ENCODE measurements at places on chromosomes 1 and 21.

- DNase-seq: no peak
These were observed 270.3 kb downstream of the SDCCAG8 start for GRCh38 chr1:243526180-243526579.

DNA sequence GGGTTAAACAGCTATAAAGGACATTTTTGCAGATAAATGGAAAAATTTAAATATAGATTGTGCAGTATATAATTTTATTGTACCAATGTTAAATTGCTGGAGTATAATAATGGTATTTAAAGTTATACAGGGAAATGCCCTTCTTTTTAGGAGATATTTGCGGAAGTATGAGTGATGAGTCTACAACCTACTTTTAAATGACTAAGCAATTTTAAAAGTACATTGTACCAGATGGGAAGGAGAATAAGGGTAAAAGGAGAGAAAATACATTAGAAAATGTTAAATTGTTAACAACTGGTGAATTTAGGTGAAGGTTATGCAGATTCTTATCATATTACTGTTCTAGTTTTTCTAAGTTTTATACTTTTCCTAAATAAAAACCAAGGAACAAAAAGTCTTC, 91.8 kb downstream of the ZZZ3 start:
- DNase-seq: no peak

DNA sequence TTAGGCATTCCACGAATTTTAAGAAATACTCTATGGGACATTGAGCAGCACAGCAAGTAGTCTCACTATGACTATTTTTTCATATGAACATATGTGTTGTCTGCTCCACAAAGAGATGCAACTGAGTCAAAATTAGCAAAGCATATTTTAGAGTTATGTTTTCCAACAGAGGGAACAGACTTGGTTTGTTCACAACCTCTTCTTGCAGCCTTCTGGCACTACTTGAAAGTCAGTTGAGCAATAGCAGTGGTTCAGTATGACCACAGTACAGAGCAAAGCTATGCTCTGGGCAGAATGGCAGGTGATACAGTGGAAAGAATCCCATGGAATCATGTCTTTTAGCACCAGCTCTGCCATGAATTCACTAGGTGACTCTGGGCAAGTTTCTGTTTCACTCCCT, 5.2 kb downstream of the CCN1 start:
- DNase-seq: no peak

DNA sequence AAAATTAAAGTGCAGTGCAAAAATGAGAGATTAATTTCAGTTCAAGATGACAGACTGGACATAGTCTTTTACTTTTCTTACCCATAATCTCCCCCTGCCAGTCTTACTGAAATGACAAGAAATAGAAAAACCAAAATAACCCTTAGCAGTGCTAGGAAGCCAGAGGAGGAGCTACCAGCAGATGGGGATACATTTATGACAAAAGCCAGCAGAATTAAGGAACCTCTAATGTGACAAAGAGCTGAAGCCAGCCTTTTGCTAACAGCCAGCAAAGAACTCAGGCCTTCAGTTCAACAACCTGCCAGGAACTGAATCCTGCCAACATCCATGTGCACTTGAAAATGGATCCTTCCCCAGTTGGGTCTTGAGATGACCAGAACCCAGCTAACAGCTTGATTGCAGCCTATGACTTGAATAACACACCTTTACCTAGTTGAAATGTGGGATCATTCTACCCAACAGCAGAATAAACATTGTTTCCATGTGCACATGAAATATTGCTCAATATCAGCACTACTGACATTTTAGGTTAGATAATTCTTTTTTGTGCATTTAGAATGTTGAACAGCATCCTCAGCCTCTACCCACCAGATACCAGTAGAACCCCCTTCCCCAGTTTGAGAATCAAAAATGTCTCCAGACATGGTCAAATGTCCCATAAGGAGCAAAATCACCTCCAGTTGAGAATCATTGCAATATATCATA, 7.9 kb upstream of the TRAF5 start:
- no peak for DNase-seq

GRCh38 chr1:53111073-53111556, 31.3 kb downstream of the SLC1A7 start:
- no peak for DNase-seq

DNA sequence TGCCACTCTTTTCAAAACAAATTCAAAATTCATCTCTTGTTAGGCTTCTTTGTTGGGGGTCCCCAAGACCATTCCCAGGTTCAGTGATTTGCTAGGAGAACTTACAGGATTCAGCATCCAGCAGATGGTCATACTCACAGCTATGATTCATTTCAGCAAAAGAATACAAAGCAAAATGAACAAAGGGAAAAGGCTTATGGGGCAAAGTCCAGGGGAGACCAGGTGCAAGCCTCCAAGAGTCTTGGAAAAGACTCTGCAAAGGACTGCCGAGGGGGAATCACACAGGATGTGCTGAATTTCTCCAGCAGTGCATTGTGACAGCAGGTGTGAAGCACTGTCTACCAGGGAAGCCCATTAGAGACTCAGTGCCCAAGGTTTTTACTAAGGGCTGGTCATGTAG, 7.3 kb downstream of the TRAF5 start:
- no peak for DNase-seq

DNA sequence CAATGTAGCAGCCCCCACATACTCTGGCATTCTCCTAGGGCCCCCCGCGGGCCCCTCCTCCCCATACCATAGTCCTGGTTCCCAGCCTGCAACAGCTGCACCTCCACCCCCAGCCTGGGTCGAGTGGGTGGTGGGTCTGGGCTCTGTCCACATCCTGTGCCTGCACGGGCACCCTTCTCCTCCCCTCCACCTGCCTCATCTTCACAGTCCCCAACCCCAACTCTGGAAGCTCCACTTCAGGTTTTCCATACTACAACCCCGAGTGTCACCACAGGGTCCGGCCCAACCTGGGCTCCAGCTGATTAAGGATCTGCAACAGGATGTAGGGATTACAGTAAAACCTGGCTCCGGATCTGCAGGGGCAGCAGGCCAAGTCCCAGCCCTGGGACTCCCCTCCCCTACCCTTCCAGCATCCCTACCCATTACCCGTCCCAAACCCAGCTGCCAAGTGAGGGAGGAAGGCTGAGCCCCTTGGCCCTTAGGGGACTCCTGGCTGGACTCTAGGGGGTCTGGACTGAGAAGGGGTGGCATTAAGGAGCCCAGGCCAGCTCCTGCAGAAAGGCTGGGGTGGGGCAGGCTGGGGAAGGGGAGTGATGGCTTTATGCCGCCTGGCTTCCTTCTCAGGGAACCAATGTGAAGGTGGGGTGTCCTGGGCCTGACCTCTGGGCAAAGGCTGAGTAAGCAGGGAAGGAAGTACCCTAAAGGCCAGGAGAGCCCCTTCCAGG, 116.8 kb downstream of the CASZ1 start:
- DNase-seq: no peak

DNA sequence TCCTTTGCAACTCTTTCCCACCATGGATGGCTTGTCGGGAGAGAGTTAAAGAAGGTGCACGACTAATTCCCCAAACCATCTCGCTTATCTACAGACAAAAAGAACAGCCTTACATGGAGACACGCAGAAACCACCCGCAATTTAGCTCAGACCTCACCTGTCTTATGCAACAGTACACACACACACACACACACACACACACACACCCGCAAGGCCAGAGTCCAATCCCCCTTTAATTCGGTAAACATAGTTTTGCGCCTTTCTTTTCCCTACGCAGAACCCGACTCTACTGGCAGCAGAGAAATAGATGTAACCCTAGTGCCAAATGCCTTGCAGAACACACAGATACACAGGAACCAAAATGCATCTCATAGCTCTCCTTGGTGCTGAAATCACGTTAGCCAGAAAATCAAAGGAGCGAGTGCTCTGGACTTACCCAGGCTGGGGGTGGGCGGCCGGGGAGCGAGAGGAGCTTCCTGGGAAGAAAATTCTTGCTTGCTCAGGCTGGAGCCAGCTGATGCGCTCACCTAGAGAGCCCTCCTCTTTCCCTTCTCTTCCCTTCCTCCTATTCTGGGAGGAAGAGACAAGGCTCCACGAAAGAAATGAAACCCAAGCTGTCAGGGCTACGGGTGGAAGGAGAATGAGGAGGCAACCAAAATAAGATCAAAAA, 470 bp downstream of the TNR start:
- DNase-seq: no peak

DNA sequence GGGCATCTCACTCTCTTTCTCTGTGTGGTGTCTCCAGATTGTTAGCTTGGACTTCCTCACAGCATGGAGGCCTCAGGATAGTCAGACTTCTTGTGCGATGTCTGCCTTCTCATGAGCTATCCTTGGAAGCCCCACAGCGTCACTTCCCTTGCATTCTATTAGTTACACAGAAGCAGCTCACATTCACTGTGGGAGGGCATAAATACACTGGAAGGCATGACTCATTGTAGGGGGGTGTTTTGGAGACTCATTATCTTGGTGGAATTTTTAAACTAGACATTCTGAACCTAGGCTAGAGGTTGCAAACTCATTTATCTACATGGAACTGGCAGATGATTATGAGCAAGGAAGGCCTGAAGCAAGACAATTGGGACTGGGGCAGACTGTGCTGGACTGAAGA, 21.4 kb upstream of the FASLG start:
- no peak for DNase-seq

GRCh38 chr1:160748181-160748877, 9.3 kb downstream of the SLAMF7 start:
- no peak for DNase-seq
